A549 treated with CpdA at 1 μM for 4 hours (cell line): ENCODE measurements at places on chromosomes 1 and 21. TPM values are rescaled to one million over a fixed set of nuclear protein-coding genes. Genes with fewer than 3 reads are reported as not detected.

The TBX19 gene
- 0.49 to 0.96 TPM (median 0.87 TPM) in 5 replicates for total RNA-seq

The FTCD gene
- 0.05 TPM in 1 of 5 replicates, not detected in the others for total RNA-seq

The APOBEC4 gene
- not detected in 5 replicates for total RNA-seq

The SPRR1B gene
- not detected in 5 replicates for total RNA-seq

The BOLA1 gene
- total RNA-seq, result 16.4 to 28.3 TPM (median 24.5 TPM) in 5 replicates
